ENCODE measurements at places on chromosomes 6 and 20. TPM values are rescaled to one million over a fixed set of nuclear protein-coding genes. Genes with fewer than 3 reads are reported as not detected.

DNA sequence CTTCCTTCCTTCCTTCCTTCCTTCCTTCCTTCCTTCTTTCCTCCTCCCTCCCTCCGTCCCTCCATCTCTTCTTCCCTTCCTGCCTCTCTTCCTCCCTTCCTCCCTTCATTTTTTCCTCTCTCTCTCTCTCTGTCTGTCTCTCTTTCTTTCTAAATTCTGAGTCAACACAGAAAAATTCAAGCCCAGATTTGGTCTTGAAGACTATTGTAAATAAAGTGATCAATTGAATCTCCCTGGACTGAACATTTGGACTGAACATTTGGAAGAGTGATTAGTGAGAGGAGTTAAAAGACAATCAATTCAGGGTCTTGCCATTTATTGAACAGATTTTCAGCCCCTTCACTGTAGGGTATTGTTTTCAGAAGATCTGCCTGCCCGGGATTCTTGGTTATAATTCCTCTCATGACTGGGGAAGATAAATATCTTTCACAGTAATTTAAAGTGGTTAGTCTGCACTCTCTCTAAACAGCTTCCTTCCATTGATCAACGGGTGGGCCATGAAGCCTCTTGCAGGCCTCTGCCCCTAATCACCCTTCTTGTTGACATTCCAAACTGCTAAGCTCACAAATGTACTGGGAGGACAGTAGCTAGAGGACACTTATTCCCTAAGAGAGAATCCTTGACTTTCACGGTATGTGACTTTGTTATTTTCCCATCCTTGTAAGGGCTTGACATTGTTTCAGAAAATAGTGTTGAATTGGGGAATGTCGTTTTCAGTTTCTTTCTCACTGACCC is 101.7 kb upstream of the BMP2 start:
- DNase-seq = peak; percentile 38

DNA sequence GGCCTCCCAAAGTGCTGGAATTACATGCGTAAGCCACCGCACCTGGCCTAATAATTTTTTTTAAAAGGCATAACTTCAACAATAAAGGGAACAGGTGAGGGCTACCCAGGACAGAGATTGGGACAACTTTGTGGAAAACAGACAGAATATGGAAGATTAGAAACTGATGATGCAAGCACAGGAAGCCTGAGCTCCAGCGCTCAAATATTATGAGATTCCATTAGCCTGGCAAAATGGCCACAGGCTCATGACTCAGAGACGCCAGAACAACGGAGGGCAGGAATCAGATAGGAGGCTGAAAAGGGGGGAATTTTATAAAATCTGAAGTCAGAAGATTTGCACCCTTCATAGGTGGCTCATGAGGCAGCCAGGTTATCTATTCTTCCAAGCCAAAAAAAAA is 103.1 kb upstream of the MRPS10 start:
- peak; percentile 80 for DNase-seq

DNA sequence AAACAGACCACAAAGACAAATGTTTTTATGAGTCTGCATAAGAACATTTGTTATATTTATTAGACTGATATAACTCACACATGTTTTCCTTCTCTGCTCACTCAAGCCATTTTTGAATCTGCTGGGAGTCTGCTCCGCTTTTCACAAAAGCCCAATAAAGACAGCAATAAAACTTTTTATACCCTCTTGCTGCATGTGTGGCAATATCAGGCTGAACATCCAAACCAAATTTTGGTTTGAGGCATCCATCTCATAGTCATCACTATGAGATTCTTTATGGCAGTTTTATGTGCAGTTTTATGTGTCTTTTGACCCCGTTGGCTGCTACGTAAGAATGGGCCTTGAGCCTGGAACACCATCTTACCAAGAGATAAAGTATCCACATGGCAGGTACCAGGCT is 1276.8 kb upstream of the ADGRB3 start:
- no peak for DNase-seq

GRCh38 chr6:101935732-101936131 is 542.2 kb downstream of the GRIK2 start:
- DNase-seq = no peak

DNA sequence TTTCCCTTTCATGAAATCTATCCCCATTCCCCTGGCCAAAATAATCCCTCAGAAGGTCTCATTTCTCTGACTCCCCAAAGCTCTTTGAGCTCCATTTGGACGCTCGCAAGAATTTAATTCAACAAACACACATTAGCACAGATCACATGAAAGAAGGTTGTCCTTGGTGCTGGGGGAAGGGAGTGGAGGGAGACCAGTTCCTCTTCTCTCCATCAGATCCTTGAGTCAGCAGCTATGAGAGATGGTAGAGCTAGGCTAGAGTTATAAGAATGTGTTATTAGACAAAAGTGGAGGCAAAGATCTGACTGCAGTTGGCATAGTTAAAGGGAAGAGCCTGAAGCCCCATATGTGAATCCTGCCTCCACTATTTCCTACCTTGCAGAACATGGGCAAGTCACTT is 184.2 kb upstream of the CDYL start:
- DNase-seq = no peak

DNA sequence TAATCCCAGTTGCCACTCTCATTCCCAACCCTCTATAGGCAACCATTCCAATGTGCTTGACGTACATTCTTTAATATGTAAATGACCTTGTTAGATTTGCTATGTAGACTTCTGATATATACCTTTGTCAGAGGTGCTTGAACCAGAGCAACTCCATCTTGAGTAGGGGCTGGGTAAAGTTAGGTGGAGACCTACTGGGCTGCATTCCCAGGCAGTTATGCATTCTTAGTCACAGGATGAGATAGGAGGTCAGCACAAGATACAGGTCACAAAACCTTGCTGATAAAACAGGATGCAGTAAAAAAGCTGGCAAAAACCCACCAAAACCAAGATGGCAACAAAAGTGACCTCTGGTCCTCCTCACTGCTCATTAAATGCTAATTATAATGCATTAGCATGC is 8.3 kb upstream of the HM13 start:
- DNase-seq = peak; percentile 28

DNA sequence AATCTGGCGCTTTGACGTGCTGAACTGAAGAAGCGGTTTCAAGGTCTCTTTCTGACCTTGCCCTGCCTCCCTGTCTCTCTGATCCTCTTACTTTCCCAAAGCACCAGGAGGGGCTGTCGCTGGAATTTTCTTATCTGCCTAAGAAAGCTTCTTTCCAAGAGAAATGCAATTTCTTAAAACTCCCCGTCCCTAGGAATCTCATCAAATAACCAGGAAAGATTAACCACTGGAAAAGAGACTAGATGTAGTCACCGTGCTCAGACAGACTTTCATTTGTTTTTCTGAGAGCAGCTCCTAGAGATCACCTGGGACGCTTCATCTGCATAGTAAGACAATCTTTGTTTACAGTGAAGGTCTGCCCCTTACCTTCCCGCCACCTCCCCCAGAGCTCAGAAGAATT is 38.6 kb downstream of the PDYN start:
- no peak for DNase-seq

- DNase-seq = no peak
Measured at GRCh38 chr20:1783245-1783644, 112.0 kb upstream of the SIRPA start.

GRCh38 chr20:2101057-2101864 is at the start of gene STK35:
STK35 (plus strand) TSS chr20:2101827; CDS start chr20:2101882, 55 bp downstream.
- DNase-seq = peak; percentile 24

DNA sequence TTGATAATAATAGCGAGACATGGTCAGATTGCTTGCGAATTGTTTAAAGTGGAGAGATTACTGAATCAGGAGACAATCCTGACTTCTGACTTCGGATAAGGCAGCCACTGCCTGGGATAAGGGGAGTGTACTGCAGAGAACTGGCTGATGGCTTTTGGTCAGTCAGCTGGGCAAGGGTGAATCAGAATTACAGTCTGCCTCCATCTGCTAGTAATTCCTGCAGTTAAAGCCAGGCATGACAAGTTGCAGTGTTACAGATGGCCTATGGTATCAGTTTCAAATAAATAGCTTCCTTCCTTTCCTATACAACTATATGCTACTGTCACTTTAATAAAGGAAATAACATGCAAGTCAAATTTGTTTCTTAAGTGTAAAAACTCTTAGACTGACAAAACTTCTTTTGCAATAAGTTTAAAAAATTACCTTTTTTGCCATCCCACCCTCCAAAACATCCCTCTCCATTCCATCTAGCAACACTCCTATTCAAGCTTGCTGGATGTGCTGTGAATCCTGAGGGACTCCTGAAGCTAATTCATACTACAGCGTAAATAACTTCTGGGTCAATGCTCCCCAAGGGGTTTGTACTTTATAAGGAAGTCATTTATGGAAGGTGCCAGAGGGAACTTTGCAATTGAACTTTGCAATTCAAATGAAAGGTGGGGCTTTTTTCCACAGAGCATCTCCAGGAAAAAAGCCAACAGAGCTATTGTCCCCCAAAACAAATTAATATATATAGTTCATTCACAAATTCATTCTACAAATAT is 245.2 kb downstream of the ADGRB3 start:
- no peak for DNase-seq

GRCh38 chr6:52241819-52242218 is 2.5 kb downstream of the IL17F start:
- no peak for DNase-seq

DNA sequence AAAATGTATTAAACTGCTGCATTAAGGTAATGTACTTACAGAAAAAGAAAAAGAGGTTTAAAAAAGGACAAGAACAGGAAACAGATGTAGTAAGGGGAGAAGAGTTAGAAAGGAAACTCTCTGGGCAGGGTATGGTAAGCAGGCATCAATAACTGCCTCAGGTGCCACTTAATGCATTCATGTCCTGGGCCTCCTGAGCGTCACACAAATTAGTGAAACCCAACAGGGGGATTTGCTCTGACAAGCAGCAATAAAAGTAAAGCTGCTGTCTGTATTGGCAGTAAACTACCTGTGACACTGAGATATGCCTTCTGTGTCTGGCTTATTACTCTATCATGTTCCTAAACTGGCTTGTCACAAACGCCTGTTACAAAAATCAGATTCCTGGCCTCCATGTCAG is 1.5 kb upstream of the EFHC1 start:
- no peak for DNase-seq

DNA sequence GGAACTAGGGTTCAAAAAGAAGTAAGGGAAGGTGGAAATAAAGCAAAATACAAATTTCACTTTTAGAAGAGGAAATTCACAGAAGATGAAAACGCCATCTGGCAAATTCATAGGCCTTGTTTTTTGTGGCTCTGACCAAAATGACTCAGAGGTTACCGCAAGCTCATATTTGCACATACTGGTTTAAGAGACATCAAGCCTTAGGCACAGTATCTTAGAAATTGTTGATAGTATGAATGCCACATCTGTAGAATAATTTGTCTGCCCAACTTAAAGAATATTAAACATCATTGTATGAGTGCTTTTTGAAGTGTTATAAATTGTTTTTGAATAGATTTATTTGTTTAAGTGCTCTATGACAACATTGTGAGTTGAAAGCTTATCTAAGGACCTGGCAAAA is 10.6 kb downstream of the TAAR1 start:
- peak; percentile 89 for DNase-seq

DNA sequence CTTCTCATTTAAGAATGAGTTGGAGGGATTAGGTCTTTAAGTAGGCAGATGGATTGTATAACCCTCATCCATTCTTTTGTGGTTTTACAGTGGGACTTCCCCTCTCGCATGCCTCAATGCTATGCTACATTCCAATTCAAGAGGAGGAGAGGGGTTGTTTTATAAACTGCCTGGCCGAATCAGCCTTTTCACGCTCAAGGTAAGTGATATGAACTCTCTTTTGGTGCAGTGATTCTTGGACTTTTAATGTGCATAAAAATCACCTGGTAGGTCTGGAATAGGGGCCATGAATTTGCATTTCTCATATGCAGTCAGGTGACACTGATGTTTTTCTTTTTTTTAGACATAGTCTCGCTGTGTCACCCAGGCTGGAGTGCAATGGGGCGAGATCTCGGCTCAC is 10.8 kb downstream of the ASXL1 start:
- DNase-seq = peak; percentile 37

DNA sequence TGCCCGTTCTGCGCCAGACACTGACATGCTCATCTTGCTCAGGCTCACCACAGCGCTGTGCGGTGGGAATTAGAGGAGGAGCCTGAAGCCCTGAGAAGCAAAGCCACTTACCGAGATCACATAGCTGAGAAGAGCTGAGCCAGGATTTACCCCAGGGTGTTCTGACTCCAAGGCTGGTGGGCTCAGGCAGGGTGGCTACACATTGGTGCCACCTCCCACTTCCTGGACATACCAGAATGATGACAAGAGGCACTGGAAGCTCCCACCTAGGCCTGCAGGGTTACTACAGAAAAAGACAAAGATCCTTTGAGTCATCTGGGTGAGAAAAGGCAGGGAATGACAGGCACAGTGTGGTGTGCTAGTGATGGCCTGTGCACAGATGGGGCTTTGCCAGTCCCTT is 24.4 kb upstream of the FKBP1A start:
- peak; percentile 100 for DNase-seq

- peak; percentile 56 for DNase-seq
Measured at GRCh38 chr6:12608016-12608860, 108.3 kb upstream of the PHACTR1 start.

GRCh38 chr6:37048851-37049757 is 43.6 kb downstream of the FGD2 start:
- peak; percentile 93 for DNase-seq

GRCh38 chr20:38369389-38369788 is 23.1 kb downstream of the LBP start:
- peak; percentile 27 for DNase-seq

Gene FOXP4
- 4.7 TPM for total RNA-seq

Gene OPRL1
- total RNA-seq = 0.29 TPM

Gene COX4I2
- not detected for total RNA-seq

Gene HEY2
- total RNA-seq = 0.36 TPM

Gene PTPRT
- total RNA-seq = not detected

Gene UBE2C
- 673 TPM for total RNA-seq

Gene SOX12
- total RNA-seq = 3.1 TPM

Gene DEFB124
- not detected for total RNA-seq

Gene CTAGE9
- total RNA-seq = not detected

Gene SYCP2
- 6.2 TPM for total RNA-seq
